Large intestine (tissue), 12 donors: ENCODE measurements at places on chromosomes 13 and 19. TPM values are rescaled to one million over a fixed set of nuclear protein-coding genes. Genes with fewer than 3 reads are reported as not detected.

- H3K36me3 ChIP-seq, result no peaks in the 10 kb centered on the region
- no peak for DNase-seq
- no peak overlapping the region for H3K4me3 ChIP-seq
- H3K4me1 ChIP-seq, result peaks cover 9% of the 10 kb centered on the region
Observed at GRCh38 chr19:18660051-18660910, 23.2 kb upstream of the CRTC1 start.

- H3K36me3 ChIP-seq, result peaks cover 20% of the 10 kb centered on the region
- H3K4me1 ChIP-seq, result peaks cover 20% of the 10 kb centered on the region
- no peak overlapping the region for H3K4me3 ChIP-seq
- no peaks in the 10 kb centered on the region for H3K27me3 ChIP-seq
- DNase-seq, result peak; percentile 78
- peak overlapping the region; percentile 84 for H3K27ac ChIP-seq
Observed at GRCh38 chr13:44967704-44968433, 21.4 kb downstream of the NUFIP1 start.

DNA sequence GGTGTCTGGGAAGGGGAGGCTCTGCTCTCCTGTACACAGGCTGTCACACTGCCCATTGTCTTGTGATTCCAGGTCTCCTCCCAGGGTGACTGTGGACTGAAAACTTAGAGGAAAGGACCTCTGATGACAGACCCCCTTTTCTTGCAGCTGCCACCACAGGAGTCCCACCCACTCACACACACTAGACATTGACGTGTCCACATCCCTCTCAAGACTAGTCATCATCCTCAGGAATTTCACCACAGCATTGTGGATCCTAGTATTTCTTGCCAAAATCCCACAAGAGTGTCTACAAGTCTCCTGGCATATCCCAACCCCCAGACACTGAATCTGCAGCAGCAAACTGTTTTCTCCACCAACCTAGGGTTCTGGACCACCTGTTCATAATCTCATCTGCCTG lies 5.3 kb downstream of the ZNF85 start:
- peaks cover 2% of the 10 kb centered on the region for H3K36me3 ChIP-seq
- no peak overlapping the region for H3K4me3 ChIP-seq
- no peaks in the 10 kb centered on the region for H3K4me1 ChIP-seq
- H3K27me3 ChIP-seq, result no peaks in the 10 kb centered on the region
- no peak overlapping the region for H3K27ac ChIP-seq
- no peak for DNase-seq

GRCh38 chr19:53853707-53854106 lies 14.0 kb upstream of the MYADM start:
- H3K4me3 ChIP-seq, result no peak overlapping the region
- no peaks in the 10 kb centered on the region for H3K4me1 ChIP-seq
- DNase-seq, result no peak
- H3K27ac ChIP-seq, result no peak overlapping the region
- no peaks in the 10 kb centered on the region for H3K27me3 ChIP-seq

FXYD3 gene
- 291 TPM for polyA plus RNA-seq

GJB6 gene
- polyA plus RNA-seq, result 0.25 TPM

GRCh38 chr13:94479616-94480015 lies at the start of gene DCT:
Gene DCT (minus strand): TSS chr13:94479682. CDS start chr13:94479255, 427 bp downstream.
- H3K27me3 ChIP-seq, result no peaks in the 10 kb centered on the region
- no peaks in the 10 kb centered on the region for H3K4me1 ChIP-seq
- no peak within 1 kb of the TSS for H3K27ac ChIP-seq
- DNase-seq, result no peak
- no peaks in the 10 kb centered on the region for H3K36me3 ChIP-seq

DNA sequence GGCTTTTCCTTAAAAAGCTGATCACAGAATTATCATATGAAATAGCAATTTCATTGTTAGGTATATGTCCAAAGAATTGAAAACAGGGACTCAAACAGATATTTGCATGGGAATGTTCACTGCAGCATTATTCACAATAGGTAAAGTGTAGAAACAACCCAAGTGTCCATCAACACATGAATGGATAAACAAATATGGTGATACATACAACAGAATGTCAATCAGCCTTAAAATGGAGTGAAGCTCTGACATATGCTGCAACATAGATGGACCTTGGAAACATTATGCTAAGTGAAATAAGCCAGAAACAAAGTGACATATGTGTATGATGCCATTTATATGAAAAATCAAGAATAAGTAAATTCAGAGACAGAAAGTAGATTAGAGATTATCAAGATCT lies 6.1 kb upstream of the CEACAM1 start:
- no peak overlapping the region for H3K27ac ChIP-seq
- DNase-seq, result no peak

- no peak overlapping the region for H3K4me3 ChIP-seq
- no peaks in the 10 kb centered on the region for H3K27me3 ChIP-seq
- no peaks in the 10 kb centered on the region for H3K4me1 ChIP-seq
- no peak for DNase-seq
- H3K27ac ChIP-seq, result no peak overlapping the region
- H3K36me3 ChIP-seq, result no peaks in the 10 kb centered on the region
Observed at GRCh38 chr13:89465366-89465765, 1794.2 kb downstream of the SLITRK5 start.

- H3K27ac ChIP-seq, result no peak overlapping the region
- H3K27me3 ChIP-seq, result no peaks in the 10 kb centered on the region
- DNase-seq, result no peak
- no peaks in the 10 kb centered on the region for H3K4me1 ChIP-seq
- H3K4me3 ChIP-seq, result no peak overlapping the region
Observed at GRCh38 chr13:65929436-65929835, 1300.7 kb downstream of the PCDH9 start.

DNA sequence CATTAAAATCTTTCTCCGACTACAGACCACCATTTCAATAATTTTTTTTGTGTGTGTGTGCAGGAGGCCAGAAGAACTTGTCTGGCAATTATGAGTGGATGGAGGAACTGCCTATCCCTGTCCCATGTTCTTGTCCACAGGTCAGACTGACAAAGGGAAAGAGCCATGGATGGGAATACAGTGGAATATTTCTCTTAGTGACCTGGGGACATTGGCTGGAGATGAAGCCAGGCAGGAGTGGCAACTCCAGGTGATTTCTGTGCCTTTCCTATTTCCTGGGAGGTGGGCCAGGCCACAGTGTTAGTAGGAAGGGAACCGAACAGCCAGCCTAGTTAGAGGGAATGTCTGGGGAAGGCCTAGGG lies 3.7 kb downstream of the PSG9 start:
- H3K4me3 ChIP-seq, result no peak overlapping the region
- no peak overlapping the region for H3K27ac ChIP-seq
- DNase-seq, result no peak
- H3K27me3 ChIP-seq, result no peaks in the 10 kb centered on the region
- H3K4me1 ChIP-seq, result peaks cover 2% of the 10 kb centered on the region
- H3K36me3 ChIP-seq, result no peaks in the 10 kb centered on the region

GRCh38 chr19:3981736-3982681 lies 3.3 kb downstream of the EEF2 start:
- H3K27me3 ChIP-seq, result peaks cover 6% of the 10 kb centered on the region
- H3K27ac ChIP-seq, result no peak overlapping the region
- no peak overlapping the region for H3K4me3 ChIP-seq
- DNase-seq, result no peak

DNA sequence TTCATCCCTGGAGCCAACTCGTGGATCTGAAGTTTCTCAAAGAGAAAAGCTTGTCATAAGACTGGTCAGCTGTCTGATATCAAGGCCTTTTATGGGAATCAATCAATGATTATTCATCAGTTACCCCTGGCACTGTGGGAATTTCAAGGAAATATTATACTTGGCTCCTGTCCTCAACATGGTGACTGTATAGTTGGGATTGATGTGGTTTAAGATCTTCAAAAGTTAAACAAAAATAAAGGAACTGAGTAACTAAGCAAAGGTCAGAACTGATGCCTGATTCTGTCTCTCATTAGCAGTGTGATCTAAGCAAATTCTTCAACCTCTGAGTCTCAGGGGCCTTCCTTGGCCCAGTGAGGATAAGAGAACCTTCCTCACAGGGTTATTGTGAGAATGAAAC lies 22.2 kb upstream of the SERPINE3 start:
- H3K27me3 ChIP-seq, result peaks cover 3% of the 10 kb centered on the region
- no peak overlapping the region for H3K4me3 ChIP-seq
- H3K4me1 ChIP-seq, result no peaks in the 10 kb centered on the region
- DNase-seq, result no peak
- no peaks in the 10 kb centered on the region for H3K36me3 ChIP-seq
- no peak overlapping the region for H3K27ac ChIP-seq

DNA sequence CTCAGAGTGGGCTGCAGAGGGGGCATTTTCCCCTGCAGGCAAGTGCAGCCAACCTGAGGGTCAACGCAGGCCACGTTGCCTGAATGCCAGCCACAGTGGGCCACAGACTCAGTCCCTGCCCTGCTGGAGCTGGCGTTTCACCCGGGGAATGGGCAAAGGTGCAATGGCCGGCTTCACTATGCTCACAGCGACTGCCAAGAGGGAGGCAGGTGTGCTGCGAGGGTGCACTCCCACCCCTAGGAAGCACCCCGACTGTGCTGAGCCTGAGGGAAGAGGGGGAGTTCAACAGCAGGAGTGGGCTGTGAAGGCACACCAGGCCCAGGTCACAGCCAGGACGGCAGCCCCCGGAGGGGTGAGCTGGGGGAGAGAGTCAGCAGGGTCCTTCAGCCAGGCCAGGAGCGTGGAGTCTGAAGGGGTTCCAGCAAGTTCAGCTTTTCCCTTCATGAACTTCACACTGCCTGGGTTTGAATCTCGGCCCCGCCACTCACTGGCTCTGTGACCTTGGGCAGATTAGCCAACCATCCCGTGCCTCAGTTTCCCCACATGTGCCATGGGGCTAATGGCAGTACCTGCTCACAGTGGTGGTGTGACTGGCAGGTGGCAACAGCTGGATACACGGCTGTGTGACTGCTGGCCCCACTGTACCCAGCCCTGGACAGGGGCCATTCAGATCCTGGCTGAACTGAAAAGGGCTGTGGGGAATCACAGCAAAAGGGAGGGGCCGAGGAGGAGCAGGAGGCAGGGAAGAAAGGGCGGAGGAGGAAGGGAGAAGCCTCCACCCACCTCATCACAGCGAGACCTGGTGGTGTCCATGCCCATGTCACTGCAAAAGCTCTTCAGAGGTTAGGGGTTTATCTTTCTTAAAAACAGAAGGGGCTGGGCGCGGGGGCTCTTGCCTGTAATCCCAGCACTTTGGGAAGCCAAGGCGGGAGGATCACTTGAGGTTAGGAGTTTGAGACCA lies 7.6 kb downstream of the TRAPPC6A start:
- no peaks in the 10 kb centered on the region for H3K36me3 ChIP-seq
- DNase-seq, result no peak
- no peaks in the 10 kb centered on the region for H3K27me3 ChIP-seq

- H3K36me3 ChIP-seq, result peaks cover 25% of the 10 kb centered on the region
- no peaks in the 10 kb centered on the region for H3K27me3 ChIP-seq
- no peak for DNase-seq
- no peak overlapping the region for H3K4me3 ChIP-seq
Observed at GRCh38 chr19:10260141-10260584, 8.1 kb downstream of the MRPL4 start.

DNA sequence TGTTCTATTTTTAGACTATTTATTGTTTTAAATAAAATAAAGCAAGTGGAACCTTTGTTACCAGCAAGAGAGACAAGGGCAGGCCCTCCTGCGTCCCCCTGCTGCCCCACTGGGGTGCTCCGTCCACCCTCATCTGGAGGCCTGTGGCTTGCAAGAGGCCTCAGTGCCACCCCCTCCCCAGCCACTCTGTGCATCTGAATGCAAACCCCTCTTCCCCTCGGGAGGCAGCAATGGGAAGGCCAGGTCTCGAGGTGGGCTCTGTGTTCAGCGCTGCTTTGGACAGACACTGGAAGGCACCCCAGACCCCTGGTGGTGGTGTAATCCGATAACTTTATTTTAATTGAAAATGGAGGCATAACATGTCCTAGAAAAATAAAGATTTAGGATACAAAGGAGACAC lies 4.6 kb downstream of the SIX5 start:
- H3K27ac ChIP-seq, result no peak overlapping the region
- H3K36me3 ChIP-seq, result peaks cover 4% of the 10 kb centered on the region
- no peak overlapping the region for H3K4me3 ChIP-seq

DNA sequence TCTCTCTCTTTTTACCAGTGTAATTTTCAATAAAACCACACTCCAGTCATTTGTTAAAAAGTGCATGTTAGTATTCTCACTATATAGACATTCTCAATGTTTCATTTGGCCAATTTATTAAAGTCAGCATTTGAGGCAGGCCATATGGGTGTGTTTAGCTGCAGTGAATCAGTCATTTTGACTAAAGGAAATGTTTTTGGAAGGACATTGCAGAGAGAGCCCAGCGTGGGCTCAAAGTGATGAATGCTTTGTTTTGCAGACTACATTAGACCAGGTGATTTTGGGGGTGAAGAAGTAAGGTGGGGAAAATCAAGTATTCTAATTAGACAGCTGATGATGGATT lies 116.7 kb downstream of the POSTN start:
- no peak overlapping the region for H3K27ac ChIP-seq
- H3K4me3 ChIP-seq, result no peak overlapping the region
- no peak for DNase-seq
- no peaks in the 10 kb centered on the region for H3K36me3 ChIP-seq

SIGLEC12 gene
- 5.1 TPM for polyA plus RNA-seq

DNA sequence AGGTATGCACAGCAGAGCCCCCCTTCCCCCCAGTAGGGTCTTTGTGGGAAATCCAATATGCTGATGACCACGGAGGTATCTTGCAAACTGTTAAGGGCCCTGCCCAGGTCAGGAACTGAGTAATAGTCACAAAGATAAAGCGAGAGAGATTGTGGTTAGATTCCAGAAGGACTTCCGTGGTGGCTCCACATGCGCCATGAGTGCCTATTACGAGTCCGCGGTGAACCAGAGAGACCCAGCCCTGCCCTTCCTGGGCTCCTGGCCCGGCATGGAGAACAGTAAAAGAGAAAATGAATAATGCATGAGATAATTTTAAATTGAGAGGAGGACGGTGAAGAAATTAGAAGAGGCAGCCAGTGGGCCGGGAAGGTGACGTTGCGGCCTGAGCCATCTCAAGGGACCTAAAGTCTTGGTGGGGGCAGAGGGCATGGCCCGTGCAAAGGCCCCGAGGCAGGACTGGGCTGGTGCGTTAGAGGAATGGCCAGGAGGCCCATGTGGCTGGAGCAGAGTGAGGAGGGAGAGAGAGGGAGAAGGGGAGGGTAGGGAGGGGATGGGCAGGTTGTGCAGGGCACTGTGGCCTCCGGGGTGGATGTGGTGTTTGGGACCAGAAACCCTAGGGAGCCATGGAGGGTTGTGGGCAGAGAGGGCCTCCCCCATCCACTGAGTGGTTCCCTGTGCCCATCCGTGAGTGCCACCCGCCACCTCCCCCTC lies 46.6 kb upstream of the NFIC start:
- no peaks in the 10 kb centered on the region for H3K27me3 ChIP-seq
- H3K4me3 ChIP-seq, result no peak overlapping the region
- no peak for DNase-seq
- no peak overlapping the region for H3K27ac ChIP-seq
- no peaks in the 10 kb centered on the region for H3K4me1 ChIP-seq
- no peaks in the 10 kb centered on the region for H3K36me3 ChIP-seq

GRCh38 chr19:54440641-54441040 lies 8.4 kb upstream of the LENG8 start:
- H3K4me3 ChIP-seq, result no peak overlapping the region
- peaks cover 15% of the 10 kb centered on the region for H3K4me1 ChIP-seq
- H3K27me3 ChIP-seq, result no peaks in the 10 kb centered on the region
- no peak for DNase-seq
- H3K27ac ChIP-seq, result no peak overlapping the region
